ENCODE measurements at places on chromosomes 6 and 20.

- no peak for DNase-seq
Measured at GRCh38 chr6:19772891-19773290, 64.3 kb upstream of the ID4 start.

GRCh38 chr6:30690403-30691207, at the start of gene NRM:
TSS of gene NRM (minus strand) at chr6:30690984. CDS start at chr6:30690974, 10 bp downstream.
- DNase-seq, result peak; percentile 78

GRCh38 chr6:62808565-62809293, 402.5 kb upstream of the FKBP1C start:
- DNase-seq, result no peak

GRCh38 chr20:3134151-3134550, 25.5 kb downstream of the FASTKD5 start:
- DNase-seq, result no peak

- DNase-seq, result no peak
Measured at GRCh38 chr6:141610741-141611140, 522.0 kb upstream of the GJE1 start.

DNA sequence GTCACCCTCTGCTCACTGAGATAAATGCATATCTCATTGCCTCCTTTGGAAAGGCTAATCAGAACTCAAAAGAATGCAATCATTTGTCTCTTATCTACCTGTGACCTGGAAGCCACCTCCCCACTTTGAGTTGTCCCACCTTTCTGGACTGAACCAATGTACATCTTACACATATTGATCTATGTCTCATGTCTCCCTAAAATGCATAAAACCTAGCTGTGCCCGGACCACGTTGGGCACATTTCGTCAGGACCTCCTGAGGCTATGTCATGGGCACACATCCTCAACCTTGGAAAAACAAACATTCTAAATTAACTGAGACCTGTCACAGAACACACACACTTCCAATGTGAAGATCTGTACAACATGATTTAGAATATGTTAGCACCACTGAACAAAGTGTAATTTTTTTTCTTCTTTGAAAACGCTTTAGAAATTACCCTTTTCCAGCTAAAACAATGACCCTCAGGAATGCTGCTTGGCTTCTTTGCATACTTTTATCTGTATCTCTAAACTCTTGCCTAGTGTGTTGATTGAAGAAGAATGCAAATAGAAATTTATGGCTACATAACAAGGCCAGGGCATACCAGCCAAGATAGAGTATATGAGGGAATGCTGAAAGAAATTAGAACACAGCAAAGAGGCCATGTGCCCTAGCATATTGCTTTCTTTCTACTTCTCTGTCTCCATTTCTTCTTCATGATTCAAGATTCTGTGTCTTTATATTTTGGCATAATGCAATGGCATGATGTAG, 84.6 kb upstream of the DST start:
- DNase-seq, result no peak

DNA sequence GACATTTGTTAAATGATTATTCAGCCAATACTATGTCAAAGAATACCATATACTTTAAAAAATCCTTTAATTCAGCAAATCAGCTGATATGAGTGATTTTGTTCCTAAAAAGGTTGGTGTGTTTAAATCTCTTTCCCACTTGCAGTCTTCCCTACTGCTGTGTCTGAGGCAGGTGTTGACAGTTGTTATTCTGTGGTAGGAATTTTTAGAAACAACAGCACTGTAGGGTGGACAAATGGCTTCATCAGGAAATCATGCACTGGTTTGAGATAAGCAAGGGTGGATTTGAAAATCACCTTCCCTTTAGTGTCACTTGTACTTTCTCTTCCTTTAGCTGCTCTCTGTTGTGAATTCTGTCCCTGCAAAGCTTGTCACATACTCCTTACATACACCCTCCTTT, 213.7 kb upstream of the SGK1 start:
- DNase-seq, result no peak

GRCh38 chr20:52434041-52434425, 242.5 kb upstream of the ZFP64 start:
- DNase-seq, result no peak

- DNase-seq, result no peak
Measured at GRCh38 chr6:38371881-38372280, 267.8 kb downstream of the BTBD9 start.

DNA sequence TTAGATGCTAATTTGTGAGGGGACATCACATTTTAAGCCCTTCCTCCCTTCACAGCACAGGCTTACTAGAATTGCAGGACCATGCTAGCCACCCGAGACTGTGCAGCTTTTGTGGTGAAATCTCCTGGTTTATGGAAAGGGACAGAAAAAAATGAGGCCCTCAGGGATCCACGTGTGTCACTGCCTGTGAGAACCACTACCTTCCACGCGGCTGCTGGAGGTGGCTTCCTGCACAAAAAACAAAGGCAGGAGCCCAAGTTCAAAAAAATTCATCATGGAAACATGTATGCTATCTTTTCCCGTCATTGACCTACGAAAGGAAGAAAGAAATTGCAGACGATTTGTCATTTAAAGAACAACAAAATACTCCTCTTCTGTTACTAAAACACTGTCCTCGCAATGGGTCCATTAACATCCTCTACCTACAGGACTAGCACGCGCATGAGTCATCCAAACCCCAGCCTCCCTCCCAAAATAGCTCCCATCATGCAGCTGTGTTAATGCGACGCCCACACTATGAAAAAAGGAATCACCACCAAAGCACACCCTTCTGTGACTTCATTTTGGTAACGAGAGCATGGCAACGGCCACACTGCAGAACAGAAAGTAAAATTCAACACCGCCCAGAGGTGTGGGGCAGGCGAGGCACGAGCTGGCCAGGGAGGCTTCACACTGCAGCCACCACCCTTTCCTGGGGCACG, 45.7 kb downstream of the RAMACL start:
- peak; percentile 65 for DNase-seq

GRCh38 chr6:40996591-40997233, 42.3 kb downstream of the UNC5CL start:
- no peak for DNase-seq

DNA sequence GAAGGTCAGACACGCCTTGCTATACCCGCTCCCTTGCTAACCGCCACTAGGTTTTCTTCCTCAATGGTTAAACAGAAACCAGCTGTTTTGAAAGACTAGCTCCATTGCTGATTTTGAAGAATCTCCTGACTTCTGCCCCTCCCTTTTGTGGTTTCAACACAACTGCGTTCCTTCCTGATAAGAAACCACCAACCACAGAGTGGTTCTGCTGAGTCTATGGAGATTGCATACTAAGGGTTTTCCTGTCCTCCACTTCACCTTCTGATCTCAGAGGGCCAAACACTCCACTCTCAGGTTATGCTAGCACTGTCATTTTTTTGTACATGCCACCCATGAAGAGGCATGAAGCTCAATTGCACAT, 207.9 kb downstream of the MYLK4 start:
- DNase-seq, result no peak

DNA sequence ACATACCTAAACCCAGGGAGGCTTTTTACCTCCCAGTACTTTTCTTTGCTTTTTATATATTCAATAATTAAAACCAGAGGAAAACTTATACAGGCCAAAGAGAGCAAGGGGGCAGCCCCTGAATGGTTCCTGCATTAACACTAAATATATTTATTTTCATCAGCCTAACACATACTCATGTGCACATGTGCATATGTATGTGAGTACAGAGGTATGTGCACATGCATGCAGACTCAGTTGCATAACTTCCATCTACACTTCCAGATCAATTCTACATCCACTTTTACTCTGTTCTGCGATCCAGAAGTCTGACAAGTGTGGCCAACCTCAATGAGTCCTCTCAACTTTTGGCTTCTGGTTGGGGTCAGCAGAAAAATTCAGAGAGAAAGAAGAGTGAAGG, 794.2 kb downstream of the DHX35 start:
- no peak for DNase-seq

- DNase-seq, result no peak
Measured at GRCh38 chr6:145929037-145929633, 35.0 kb downstream of the SHPRH start.

GRCh38 chr20:12055161-12055560, 137.5 kb downstream of the BTBD3 start:
- no peak for DNase-seq

All from natural killer cell treated with Interleukin-12 subunit alpha and Interleukin-12 subunit beta and Interleukin-15 and Interleukin-18, amount 100 ng/mL, for 72 hours (primary cell).